NCI-H1417 (cell line): ENCODE measurements at places on chromosomes 2 and 18.

GRCh38 chr2:227509076-227509475, 37.1 kb downstream of the AGFG1 start:
- DNase-seq, result no peak

- DNase-seq, result no peak
Measured at GRCh38 chr2:134773759-134774742, 55.3 kb upstream of the TMEM163 start.

- DNase-seq, result no peak
Measured at GRCh38 chr2:28495551-28496250, at the start of gene PLB1. TSS of gene PLB1 (plus strand) at chr2:28496060. CDS start at chr2:28496115, 55 bp downstream.

- DNase-seq, result no peak
Measured at GRCh38 chr18:477565-477964, 22.9 kb downstream of the COLEC12 start.

GRCh38 chr2:136236019-136236418, 118.1 kb upstream of the CXCR4 start:
- no peak for DNase-seq

DNA sequence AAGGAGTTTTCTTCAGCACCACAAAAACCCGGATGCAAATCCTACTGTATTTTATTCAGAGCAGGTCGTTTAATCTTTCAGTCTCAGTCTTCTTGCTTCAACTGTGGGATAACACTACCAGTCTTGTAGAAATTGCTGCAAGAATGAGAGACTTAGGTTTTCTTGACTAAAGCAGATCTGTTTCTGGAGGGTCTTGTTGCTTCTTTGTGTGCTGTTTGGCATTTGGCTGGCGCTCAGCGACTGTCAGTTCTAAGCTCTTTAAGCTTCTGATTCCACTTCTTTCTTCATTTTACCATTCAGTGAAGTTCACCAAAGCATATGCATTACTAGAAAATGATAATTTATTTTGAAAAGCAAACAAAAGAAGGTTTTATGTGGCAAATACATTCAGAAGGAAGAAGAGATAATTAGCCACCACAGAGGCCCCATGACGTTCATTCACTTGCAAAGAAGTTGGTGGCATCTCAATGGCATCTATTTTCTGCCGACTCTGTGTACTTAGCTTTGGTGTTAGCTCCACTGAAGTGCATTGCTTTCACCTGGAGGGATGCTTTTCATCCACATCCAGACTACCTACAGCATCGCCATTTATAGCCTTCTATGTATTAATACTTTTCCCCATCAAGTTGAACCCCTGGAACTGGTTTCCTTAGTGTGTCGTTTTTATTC, 53.7 kb downstream of the TRIB2 start:
- DNase-seq, result no peak

GRCh38 chr2:145495590-145495989, 975.7 kb upstream of the ZEB2 start:
- no peak for DNase-seq

DNA sequence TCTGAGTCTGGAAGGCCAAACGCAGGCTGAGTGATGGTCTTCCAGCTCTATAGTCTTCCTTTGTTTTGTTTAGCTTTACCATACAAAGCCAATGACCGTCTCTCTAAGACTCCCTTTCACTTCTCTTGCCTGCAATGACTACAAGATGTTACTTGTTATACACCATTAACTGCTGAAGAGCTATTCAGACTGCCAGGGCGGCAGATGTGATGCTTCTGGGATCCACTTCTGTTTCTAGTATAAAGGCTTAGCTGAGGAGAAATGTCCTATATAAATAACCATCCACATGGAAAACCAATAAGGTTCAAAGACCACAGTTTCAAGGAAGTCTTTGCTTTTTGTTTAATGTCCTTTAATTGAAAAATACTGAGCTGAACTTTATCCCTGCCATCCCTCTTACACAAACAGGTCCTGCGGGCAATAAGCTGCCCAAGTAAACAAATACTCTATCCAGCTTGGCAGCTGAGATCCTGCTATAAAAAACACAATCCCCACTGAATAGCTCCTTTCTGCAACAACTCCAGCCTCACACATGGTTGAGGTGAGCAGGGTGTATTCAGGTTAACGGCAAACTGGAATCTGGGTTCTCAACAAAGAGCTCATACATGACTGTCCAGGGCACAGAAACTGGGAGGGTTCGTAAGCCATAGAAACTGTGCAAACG, 124.6 kb downstream of the VIT start:
- DNase-seq, result peak; percentile 47

- no peak for DNase-seq
Measured at GRCh38 chr2:182715121-182715891, 751 bp upstream of the DNAJC10 start.

DNA sequence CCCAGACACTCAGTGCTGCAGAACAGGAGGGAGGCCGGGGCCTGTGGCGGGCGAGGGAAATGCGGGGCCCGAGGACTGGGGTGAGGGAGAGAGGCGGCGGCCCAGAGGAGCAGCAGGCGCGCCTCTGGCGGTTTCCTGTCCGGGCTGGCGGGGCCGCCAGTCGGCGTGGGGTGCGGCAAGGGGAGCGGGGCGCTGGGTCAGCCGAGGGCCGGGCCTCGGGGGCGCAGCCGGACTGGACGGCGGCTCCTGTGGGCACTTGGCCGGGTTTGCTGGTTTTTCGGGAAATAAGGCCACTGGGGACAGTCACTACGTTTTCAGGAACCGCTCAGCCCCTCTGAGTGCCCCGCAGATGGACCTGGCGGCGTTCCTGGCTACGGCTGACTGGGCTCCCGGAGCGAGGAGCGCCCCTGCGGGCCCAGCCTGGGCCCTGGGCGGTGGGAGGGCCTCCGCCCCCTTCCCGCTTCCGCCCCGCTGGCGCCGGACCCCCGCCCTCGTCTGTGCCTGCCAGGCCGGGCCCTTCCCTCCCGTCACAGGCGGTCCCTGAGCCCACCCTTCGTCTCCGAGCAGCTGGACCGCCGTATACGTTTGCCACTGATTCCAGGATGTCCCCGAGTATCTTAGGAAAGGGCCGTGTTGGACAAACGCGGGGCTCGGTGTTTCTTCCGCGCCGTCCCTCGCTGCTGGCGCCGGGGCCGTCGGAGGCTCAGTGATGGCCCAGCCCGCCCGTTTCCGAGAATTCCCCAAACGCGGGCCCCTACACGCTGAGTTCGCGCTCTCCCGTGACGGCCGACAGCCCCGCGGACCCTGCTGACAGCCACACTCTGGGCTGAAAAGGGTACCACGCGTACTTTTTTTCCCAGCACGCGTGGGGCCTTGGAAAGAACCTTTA, 84.6 kb downstream of the FAM210A start:
- no peak for DNase-seq

DNA sequence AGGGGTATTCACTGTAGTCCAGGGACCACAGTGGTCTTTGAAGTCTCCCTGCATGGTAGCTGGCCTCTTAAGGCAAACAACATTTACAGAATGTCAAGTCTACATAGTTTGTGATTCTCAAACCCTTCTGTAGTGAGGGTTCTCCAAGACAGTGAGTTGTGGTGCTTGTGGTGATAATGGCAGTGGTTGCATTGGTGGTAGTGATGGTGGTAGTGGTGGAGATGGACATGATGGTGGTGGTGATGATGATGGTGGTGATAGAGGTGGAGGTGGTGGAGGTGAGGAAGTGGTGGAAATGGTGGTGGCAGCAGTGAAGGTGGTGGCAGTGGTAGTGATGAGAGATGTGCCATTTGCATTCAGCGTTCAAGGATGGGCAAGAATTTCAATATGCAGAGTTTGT, 104.9 kb downstream of the TACR1 start:
- no peak for DNase-seq

- no peak for DNase-seq
Measured at GRCh38 chr2:232887171-232887850, 17.2 kb downstream of the SNORC start.

DNA sequence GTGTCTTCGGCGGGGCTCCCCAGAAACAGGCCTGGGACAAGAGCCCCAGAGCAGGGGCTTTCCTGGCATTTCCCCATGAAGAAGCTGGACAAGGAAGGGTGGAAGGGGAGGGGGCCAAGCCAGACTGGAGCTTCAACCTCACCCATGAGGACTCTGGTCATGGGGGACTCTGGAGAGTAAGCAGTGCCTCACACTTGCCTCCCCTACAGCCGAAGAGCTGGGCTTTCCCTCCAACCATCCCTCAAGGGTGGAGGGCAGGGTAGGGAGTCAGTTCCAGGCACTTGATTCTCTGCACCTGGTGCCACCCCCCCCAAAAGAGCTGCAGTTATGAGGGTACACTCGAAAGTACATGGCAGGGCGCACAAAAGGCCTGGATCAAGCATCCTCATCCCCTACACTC, 246.6 kb downstream of the TFCP2L1 start:
- DNase-seq, result no peak

GRCh38 chr2:159155320-159155719, 131.2 kb downstream of the WDSUB1 start:
- DNase-seq, result no peak

DNA sequence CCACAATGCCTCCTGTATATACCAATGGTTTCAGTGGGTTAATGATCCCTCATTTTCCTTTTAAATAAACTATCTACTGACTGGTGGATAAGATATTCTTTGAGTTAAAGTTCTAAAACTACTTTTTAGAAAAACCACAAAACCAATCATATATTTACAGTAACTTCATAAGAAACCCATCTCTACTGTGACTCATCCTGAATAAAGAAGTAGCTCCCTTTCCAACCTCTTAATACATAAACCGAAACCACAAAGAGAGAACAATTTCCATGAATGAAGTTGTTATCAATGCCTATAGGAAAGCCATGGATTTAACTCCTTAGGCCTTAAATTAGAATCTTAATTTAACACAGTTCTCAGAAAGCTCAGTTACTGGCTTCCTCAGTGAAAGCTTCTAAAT, 227.0 kb upstream of the SMAD7 start:
- DNase-seq, result no peak

DNA sequence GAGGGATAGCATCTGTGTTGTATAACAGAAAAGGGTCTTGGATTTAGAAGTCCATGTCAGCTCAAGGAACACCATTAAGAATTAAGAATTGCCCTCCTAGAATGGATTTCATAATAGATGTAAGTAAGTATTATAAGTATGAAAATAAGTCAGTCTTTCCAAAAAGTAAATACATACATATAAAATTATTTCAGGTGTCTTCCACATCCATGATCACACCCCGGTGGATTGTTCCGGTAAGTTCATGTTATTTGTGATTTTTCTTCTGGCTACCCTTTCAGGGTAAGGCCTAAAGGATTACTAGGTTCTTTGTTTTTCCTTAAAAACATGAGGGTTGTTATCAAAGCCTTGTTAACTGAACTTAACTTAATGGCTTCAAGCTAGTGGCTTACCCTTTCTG, 55.9 kb downstream of the TMEM185B start:
- no peak for DNase-seq
